Inflammatory macrophage (primary cell): ENCODE measurements at places on chromosomes 5 and 9.

DNA sequence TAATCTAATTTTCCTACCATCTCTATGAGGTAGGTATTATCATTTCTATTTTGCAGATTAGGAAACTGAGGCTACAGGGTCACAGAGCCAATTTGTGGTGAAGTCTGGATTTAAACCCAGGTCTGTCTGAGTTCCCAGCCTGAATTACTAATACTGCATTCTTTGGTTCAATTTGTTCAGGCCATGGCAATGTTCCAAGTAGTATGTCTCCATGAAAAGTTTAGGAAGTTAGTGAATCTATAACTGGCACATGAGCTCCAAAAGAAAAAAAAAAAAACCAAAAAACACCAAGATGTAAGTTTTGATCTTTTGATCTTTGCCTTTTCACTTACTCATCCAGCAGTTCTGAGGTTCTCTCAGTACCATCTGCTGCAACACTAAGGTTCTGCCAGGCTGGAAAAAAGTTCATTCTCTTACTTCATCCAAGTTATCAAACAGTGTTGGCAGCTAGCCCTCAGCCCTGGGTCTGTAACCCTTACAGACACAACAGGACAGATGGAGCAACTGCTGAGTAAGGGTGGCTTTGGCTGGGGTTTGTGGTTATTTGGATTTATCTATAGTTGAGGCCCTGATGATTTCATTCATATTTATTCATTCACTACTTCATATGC lies 4.4 kb upstream of the TMEM268 start:
- no peak for DNase-seq

- DNase-seq = no peak
These were observed 392.2 kb upstream of the KLF4 start for GRCh38 chr9:107881626-107882300.

GRCh38 chr9:137959641-137960411 lies 82.2 kb downstream of the CACNA1B start:
- DNase-seq = no peak

GRCh38 chr5:67195406-67196275 lies 958 bp downstream of the CD180 start:
- no peak for DNase-seq

DNA sequence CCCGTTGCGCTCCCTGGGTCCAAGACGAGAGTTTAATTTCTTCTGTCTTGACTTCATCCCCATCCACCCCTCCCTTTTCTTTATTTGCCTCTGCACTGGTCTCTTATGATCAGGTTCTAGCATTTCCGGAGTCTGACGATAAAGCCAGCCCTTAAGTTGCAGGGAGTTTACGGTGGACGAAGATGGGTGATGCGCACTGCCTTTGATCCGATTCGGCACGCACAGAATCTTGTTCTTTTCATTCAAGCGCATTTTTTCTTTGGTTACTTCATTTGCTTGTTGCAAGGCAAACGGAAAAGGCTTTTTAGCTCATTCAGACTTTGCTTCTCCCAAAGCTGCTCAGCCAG lies 488 bp upstream of the MCTP1 start:
- no peak for DNase-seq

DNA sequence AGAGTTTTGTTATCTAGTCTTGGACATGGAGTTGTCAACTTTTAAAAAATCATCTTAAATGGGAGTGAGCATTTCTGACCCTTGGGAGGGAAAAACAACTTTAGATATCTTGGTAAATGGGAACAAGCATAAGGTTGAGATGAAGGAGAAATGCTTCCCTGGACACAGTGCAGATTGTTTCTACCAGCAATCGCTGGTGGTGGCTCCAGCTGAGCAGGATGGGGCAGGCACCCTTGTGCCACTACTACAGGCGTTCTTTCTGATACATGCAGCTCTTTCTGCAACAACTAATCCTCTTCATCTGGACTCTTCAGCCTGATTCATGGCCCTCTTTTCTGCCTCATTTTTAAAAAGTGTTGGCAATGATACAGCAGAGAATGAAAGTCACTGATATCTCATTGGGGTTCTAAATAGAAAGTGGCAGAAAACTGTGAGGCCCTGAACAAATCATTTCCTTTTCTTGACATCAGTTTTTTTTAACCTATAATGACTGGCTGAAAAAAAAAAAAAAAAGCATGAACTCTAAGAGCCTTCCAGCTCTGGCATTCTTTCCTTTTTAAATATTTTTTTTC lies 409.4 kb upstream of the PTGER4 start:
- DNase-seq = no peak

- DNase-seq = no peak
These were observed 240.6 kb downstream of the TRIM32 start for GRCh38 chr9:116927726-116928125.

DNA sequence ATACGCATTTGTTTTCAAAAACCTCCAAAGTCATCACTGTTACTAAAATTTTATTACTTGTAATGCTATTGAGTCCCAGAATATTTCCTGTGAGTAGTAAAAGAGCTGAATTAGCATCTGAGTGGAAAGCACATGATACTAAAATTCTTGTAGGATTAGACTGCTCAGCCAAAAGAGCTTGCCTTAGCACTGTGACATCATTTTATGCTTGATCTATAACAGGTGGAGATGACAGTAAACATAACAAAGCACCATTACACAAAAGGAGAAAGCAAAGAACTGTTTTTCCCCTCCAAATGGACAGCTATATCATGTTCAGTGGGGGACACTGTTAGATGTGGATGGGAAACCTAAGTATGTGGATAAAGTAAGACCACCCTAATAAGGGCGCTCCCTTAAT lies 5.8 kb upstream of the JAK2 start:
- no peak for DNase-seq

DNA sequence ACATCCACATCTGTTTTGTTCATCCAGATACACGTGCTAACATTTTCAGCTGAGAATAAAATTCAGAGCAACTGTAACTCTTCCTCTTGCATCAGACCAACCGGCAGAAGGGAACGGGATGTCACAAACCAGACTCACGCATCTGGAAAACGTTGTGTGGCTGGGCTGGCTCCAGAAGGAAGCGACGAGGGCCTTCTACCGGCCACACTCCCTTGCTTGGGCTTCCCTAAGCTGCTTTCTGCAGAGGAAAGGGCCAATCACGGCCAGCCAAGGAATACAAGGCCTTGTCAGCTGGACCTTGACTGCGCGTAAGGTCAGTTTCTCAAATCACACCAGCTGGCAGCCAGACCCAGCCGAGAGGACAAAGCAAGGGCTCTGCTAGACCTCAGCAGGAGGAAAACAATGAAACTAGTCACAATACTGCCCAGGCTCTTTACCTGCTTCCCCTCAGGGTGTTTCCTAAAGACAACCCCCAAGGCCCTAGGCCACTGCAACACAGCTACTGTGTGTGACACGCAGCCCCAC lies 106.1 kb downstream of the THBS4 start:
- DNase-seq = peak; percentile 86

DNA sequence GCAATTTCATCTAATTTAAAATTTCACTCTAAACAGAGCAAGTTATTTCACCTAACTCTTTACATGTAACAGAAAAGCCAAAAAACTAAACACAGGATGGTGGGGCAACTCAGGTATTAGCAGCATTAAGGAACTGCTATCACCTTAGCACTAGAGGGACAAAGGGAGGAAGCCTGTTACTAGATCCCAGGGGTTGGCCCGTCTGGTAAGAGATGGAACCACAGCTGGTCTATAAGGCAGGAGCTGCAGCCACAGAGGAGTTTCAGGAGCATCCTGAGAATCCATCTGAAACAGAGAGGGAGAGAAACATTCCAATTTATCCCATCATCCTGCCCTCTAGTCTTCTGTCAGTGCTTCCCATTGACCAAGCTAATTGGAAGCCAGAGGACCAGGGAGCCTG lies 300.3 kb downstream of the MRPS30 start:
- DNase-seq = no peak

GRCh38 chr9:16364347-16364746 lies 506.1 kb downstream of the BNC2 start:
- no peak for DNase-seq

DNA sequence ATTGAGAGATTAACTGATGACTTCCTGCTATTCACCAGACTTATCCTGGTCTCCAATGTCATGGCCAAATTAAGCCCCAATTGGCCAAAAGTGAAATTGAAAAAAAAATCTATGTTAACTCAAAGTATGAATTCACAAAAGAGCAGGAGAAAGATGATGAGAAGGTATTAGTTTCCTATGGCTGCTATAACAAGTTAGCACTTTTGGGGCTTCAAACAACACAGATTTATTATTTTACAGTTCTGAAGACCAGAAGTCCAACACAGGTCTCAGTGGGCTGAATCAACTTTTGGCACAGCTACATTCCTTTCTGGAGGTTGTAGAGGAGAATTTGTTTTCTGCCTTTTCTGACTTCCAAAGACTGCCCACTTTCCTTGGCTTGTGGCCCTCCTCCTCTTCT lies 78.6 kb upstream of the TLE1 start:
- DNase-seq = no peak

DNA sequence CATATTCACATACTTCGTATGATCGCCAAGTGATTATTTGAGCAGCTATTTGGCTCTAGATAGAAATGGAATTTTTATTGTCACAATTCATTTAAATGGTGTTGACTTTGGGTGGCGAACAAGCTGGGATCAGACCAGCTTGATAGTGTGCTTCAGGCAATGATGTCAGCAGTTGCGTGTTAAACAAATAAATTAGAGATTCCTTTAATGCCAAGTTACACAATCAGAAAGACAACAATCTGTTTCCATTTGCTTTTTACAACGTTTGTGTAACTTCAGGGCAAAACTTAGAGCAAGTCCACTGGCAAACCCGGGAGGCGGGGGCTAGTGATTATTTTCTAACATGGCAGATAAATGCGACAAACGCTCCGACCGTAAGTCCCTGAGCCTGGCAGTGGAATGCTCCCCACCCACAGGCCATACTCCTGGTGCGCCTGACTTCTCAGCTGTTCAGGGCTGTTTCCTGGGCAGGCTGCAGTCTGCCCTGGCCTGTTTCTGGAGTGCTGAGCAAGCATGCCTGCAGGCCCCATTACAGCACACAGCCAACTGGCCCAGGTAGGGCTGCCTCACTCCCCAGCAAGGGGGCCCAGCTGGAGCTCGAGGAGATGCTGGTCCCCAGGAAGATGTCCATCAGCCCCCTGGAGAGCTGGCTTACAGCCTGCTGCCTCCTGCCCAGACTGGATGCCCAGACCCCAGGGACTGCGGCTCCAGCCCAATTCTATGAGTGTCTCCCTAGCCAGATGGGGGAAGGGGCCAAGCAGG lies 88.7 kb downstream of the BASP1 start:
- DNase-seq = no peak

GRCh38 chr5:83471405-83472212 lies at the start of gene VCAN:
Gene VCAN (plus strand): TSS chr5:83471744. CDS start chr5:83483519, 11,775 bp downstream.
- DNase-seq = peak; percentile 82

DNA sequence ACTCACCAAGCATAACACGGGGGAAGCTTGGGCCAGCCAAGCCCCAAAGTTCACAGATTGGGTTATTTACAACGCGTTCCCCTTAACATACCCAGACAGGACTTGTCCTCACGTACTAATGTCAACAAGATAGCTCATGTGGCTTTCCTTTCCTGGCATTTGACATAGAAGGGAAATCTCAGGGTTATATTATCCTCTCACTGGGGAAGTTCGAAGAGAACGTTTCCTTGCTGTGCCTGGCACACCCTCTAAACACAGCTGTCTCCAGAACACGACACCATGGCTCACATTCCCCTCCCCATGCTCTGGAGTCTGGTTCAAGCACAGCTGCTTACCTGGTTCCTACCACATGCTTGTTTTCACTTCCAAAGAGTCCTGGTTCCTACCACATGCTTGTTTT lies 46.8 kb upstream of the OTULINL start:
- DNase-seq = no peak

DNA sequence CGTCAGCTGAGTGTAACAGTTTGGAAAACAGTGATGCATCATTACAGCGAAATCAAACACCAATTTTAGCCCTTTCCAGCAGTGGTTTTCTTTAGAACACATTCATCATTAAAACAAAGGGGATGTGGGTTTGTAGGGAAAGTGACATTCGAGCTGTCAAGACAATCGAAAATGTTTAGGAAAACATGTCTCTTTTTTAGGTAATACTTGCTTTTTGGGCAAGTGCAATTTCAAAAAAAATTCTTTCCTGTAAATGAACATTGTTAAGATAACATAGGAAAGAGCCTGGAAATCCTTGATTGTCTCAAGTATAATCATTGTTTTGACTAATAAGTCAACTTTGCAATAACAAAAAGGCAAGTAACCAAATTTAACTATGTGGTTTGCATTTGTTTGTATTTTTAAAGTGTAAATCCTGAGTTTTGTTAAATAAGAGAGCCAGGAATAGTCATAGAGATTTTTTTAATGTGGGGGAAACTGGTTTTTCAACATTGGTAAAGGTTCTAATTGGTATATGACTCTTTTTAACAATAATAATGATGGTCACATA lies 182.5 kb downstream of the TTLL11 start:
- no peak for DNase-seq

DNA sequence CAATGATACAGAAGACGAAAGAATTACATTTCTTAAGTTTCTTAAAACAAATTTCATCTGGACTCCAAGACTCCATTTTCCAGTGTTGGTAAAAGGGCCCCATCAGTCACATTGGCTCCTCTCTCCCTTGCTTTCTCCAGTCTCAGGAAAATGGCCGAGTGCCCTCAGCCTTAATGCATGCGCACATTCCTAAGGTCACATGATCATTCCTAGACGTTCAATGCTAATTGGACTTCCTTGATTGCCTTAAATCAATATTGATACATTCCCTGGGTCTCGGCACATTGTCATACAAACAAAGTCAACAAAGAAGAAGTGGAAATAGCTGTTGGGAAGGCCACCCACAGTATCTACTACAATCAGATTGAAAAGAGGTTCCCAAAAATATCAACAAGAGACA lies 413.6 kb upstream of the GRAMD2B start:
- no peak for DNase-seq

- DNase-seq = no peak
These were observed 336.0 kb downstream of the ENC1 start for GRCh38 chr5:74304536-74304935.

- DNase-seq = no peak
These were observed 31.8 kb upstream of the FABP6 start for GRCh38 chr5:160197341-160198144.

- DNase-seq = no peak
These were observed 127.8 kb downstream of the MED27 start for GRCh38 chr9:131951905-131952304.

DNA sequence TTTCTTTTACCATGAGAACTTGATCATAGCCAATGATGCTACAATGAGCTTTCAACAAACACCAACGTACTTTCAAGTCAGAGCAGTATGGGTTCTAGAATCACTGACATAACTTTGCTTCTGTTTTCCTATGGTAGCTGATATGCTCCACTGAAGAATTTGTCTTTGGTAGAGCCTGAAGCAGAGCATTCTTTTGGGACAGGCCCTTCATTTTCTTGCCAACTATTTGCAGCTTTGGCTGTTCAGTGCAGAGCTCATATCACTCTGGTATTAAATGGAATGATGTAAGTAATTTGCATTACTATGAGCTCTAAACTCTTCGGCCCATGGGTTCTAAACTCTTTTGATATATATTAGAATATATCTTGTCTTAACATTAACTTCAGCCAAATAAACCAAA lies 51.8 kb upstream of the APC start:
- DNase-seq = no peak

DNA sequence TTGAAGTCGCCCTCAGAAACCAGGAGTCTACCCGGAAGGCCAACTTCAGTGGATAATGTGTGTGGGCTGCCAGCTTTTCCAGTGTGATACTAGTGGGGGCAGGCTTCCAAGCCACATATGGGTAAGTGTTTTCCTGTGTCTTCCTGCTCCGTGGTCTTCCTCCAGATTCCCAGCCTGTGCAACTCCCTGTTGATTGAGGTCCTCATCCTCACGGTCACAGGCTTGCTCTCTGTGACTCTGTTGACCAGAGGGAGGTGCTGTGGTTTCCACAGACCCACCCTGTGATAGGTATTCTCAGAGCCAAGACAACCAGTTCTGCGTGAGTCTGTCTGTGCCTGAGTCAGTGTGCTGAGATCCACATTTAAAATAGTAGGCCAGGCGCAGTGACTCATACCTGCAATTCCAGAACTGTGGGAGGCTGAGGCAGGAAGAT lies 388.0 kb upstream of the IRX2 start:
- no peak for DNase-seq
